GM23338 (cell line): ENCODE measurements at places on chromosomes 5 and 9. TPM values are rescaled to one million over a fixed set of nuclear protein-coding genes. Genes with fewer than 3 reads are reported as not detected.
A peak's percentile ranks its signal among the peaks of the same experiment; 100 is the strongest.

- no peak for DNase-seq
Observed at GRCh38 chr5:56565644-56566043, 249.7 kb upstream of the MAP3K1 start.

DNA sequence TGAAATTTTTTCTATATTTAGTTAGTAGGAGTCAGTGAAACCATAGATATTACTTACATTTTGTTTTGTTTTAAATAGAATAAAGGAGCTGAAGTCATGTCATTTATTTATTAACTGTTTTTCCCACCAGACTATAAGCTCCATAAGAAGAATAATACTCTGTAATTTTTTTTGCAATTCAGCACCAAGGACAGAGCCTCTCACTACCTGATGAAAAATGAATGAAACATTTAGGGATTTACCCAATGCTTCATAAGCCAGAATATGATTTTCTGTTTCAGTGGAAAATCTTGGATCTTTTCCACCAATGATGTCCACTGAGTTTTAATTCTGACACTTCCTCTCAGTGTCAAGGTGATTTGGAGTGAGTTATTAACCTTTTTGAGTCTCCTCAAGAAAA lies 624.9 kb upstream of the GRAMD2B start:
- peak; percentile 38 for DNase-seq

Gene TUSC1
- 7.3 and 8.9 TPM in 2 replicates for total RNA-seq

DNA sequence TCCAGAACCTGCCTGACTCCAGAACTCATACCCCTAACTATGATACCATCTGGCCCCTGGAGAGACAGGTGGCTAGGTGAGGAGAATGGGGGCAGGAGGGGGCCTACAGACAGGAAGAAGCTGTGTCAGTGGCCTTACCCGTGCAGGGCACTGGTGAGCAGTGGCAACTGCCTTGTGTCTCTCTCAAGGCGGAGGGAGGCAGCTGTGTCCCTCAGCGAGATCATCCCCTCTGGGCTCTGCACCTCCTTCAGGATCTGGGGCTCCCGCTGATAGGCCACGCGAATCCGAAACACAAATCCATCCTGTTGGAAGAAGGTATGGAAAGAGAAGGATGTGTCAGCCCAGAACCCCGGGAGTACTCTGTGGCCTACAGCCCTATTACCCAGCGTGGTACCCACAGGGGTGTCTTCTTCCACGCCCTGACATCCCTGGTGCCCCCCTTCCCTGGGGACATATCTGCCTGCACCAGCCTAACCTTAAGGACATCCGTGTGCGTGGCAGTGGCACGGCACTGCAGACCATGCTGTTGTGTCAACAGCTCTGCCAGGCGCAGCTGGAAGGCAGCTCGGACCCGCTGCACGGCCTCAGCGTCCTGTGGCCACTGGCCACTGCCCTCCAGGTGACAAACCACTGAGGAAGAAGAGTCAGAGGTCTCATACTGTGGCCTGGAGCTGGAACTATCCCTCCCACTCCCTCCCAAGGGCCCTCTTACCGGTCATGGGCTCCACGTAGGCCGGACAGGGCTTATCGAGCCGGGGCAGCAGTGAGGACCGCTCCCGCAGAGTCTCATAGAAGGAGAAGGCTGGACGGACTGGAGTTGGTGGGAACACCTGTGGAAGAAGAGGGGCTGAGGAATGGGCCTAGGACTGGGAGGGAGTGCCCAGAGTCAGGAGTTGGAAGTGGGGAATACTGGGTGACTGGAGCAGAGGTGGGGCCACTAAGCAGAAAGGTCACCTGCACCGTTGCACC lies 7.8 kb downstream of the NOL6 start:
- DNase-seq = no peak

DNA sequence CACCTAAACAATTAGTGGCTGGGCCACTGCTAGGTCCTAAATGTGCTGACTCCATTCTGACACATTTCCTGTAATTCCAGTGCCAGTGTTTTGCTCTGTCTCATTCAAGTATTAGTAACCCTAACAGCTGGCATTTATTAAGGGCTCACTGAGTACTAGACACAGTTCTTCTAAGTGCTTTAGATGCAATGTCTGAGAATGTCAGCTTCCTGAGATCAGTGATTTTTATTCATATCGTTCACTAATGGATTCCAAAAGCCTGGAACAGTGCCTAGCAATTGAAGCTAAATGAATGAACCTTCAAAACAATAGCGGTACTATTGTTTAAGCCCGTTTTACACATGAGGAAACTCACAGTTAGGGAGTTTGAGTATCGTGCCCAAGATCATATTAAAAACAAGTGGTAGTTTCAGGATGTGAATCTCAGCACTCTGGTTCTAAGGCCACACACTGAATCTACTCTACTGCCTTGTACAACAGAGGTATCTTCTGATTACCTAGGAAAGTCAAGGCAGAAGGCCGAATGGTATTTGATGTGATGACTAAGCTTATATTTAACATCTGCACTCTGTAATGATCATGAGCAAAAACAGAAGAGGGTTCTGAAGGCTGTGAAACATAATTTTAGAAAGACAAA lies 304.0 kb downstream of the PJA2 start:
- DNase-seq = no peak

Gene BNC2
- total RNA-seq = 13.2 and 17.7 TPM in 2 replicates

DNA sequence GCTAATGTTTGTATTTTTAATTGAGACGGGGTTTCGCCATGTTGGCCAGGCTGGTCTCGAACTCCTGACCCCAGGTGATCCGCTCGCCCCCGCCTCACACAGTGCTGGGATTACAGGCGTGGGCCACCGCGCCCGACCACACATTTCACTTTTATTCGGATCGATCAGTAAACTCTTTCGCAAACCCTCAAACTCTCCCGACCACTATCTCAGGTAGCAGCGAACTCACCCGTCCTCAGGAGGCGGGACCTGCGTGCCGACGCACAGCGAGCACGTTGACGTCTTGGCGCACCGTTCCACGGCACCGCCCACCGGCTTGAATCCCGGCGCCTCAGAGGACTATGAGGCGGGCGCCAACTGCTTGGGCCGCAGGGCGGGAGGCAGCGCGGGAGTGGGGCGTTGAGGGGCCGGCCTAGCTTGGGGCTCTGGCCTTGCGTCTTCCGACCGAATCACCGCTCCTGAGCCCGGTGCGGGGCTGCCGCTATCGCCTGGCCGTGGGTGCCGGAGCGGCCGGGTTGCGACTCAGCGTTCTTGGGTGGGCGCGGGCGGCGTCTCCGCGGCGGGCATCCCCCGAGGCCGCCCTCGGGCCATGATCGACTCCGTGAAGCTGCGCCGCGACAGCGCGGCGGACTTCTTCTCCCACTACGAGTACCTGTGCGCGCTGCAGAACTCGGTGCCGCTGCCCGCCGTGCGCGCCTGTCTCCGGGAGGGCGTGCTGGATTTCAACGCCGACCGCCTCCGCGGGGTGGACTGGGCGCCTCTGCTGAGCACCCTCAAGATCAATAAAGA lies at the start of gene CEP78:
Gene CEP78 (plus strand): TSS at position 314 of the 789 bp plus-strand sequence. CDS start 276 bp downstream, at position 590.
- peak; percentile 98 for DNase-seq

Gene SMIM32
- 0.19 and 0.56 TPM in 2 replicates for total RNA-seq

DNA sequence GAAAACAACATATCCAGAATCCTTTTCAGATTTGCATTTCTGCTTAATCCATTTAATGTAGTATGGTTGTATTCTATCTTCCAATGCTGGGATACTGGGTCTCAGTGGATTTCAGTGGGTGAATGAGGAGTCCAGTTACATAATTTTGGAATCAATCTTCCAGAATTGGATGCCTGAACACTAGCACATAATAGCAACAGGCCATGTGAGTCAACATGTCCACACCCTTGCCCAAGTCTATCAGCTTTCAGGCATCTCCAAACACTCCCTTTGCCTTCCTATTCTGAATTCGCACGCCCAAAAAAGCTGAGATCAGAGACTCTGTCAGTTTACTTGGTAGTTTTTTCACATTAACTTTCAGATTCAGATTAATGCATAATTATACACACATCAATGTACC lies 202.6 kb downstream of the TSSK1B start:
- DNase-seq = no peak

Gene OR1B1
- total RNA-seq = not detected in 2 replicates

- no peak for DNase-seq
Observed at GRCh38 chr9:69181908-69182353, 7.9 kb downstream of the TJP2 start.

Gene NAIP
- total RNA-seq = 4.4 and 7.4 TPM in 2 replicates

GRCh38 chr5:52893105-52893504 lies 96.0 kb upstream of the ITGA2 start:
- no peak for DNase-seq

GRCh38 chr5:170536525-170536924 lies 32.7 kb downstream of the KCNIP1 start:
- no peak for DNase-seq

- no peak for DNase-seq
Observed at GRCh38 chr5:1510151-1510561, 13.6 kb downstream of the LPCAT1 start.

Gene IFNK
- not detected in 2 replicates for total RNA-seq

- DNase-seq = no peak
Observed at GRCh38 chr9:78525986-78526560, 229.1 kb downstream of the PSAT1 start.

DNA sequence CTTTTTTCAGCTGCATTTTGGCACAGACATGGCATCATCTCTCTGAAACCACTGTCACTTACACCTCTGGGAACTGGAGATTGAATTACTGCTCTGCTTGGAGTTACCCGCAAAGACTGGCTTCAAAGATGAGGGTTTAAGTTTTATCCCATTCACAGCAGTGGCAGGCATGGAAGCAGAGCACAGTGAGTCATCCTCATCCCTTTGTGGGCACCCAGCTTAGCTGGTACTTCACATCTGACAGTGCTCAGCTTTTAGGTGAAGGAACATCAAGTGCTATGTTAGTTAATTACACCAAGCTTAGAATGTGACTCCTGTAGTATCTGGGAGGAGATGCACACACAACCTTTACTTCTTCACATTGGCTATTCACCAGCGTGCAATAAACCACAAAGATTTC lies 24.8 kb upstream of the ALDH1A1 start:
- no peak for DNase-seq

DNA sequence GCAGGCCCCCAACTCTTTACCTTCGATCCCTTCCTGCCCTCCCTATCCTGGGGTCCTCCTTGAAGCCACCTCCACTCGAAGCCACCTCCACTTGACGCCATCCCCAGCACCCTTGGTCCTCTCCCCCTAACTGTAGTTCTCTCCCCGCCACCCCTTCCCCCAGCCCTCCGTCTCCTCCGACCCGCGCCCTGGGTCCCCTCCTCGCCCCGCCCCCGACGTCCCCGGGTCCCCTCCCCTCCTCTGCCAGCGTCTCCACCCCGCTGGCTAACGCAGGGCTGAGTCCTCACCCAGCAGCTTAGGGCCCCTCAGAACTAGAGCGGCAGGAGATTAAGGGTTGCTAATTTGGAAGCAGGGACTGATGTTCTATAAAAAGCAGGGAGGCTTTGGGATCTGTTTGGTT lies 30.6 kb upstream of the ANKRD33B start:
- DNase-seq = peak; percentile 78

- DNase-seq = peak; percentile 45
Observed at GRCh38 chr5:106113922-106114321, 1556.8 kb downstream of the EFNA5 start.

DNA sequence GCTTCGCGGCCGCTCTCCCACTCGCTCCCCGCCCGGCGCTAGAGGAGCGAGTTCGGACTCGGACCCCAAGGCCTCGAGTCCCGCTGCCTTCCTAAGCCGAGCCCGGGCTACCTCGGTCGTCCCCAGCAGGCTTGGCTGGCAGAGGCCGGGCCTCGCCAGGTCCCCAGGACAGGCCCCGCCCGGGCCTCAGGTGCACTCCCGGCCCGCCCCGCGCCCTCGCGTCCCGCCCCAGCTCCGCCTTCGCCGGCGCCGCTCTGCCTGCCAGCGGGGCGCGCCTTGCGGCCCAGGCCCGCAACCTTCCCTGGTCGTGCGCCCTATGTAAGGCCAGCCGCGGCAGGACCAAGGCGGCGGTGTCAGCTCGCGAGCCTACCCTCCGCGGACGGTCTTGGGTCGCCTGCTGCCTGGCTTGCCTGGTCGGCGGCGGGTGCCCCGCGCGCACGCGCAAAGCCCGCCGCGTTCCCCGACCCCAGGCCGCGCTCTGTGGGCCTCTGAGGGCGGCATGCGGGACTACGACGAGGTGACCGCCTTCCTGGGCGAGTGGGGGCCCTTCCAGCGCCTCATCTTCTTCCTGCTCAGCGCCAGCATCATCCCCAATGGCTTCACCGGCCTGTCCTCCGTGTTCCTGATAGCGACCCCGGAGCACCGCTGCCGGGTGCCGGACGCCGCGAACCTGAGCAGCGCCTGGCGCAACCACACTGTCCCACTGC lies at the start of gene SLC22A5:
Gene SLC22A5 (plus strand): TSS at position 237 of the 707 bp plus-strand sequence. CDS start 263 bp downstream, at position 500.
- DNase-seq = peak; percentile 90

DNA sequence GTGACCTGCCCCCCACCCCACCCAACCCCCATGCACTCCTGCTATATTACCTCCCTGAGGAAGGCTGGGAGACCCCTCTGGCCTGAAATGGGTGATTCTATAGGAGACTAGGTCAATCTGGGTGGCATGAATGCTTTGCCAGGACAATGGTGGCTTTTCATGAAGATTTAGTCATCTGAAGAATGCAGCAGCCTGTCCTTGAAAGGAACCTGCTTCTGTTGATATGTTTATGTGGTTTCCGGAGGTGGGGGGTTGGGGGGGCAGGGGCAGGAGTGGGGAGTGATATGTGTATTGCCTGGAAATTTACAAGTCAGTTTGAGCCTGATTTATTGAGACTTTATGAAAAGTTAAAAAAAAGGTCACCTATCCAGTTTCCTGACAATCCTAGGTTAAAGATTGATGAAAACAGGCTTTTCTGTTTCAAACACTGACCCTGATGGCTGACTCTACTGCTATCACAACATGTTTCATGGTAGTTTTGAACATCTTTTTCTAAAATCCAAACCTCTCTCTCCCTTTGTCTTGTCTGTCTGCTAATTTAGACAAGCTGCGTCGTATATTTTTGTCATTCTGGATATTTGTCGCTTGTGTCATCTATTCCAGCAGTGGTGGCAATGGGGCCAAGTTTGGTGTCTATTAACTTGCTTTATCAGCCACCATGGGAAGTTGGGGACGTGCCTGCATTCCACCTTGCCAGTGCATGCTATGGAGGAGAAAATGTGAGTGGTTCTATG lies 153.7 kb upstream of the EGFLAM start:
- peak; percentile 90 for DNase-seq

DNA sequence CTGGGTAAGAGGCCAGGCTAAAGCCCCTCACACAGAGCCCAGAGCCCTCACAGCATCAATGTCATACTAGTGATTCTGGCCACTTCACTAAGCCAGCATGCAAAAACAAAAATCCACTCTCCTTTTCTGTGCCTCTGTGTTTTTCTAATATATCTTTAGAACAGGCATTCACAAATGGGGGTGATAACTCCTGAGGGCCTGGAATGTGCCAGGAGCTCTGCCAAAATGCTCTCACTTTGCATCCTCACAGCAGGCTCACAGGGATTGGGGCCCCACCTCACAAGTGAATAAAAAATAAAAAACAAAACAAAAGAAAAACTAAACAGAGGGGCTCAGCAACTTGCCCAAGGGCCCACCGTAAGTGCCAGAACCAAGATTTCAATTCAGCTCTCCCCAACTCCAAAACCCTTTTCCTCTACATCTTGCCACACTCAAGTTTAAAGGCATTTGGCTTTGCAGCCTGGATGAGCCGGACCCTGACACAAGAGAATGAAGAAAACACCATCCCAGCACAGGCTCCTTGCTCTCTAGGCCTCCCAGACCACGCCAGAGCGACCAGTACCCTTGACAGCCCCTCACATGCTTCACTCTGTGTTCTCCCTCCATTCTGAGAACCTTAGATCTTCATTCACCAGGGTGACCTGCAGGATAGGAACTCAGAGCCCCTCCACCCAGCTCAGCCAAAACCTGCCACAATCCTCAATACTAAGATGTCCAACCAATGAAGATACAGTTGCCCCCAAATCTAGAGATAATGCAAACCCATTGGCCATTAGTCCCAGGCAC lies 51.3 kb downstream of the SAXO1 start:
- no peak for DNase-seq
